ENCODE measurements at places on chromosomes 7 and 10.

- no peak for DNase-seq
Measured at GRCh38 chr7:34096198-34096651, 190.9 kb downstream of the BMPER start.

GRCh38 chr10:35208536-35208935 is 81.9 kb downstream of the CREM start:
- no peak for DNase-seq

DNA sequence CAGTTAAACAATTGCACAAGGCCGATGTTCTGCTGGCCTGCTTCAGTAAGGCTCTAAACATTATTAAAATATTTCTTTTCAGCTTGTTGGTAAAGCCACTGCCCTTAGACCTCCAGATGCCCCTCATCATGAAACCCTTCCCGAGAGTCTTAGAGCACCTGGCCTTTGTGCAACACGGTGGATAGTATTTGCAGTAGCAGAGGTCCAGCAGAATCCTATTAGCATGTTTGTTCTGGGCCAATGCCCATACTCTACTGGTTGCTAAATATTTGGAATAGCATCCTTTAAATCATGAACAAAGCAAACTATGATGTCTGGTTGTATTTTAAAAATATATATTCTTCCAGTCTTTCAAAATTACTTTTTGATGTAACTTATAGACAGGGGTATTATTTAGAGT is 584.6 kb downstream of the CNTNAP2 start:
- DNase-seq, result no peak

GRCh38 chr7:128920913-128921582 is 10.5 kb upstream of the KCP start:
- DNase-seq, result no peak

GRCh38 chr10:11578802-11579255 is 32.6 kb downstream of the USP6NL start:
- DNase-seq, result no peak

- no peak for DNase-seq
Measured at GRCh38 chr7:46774515-46774914, 807.4 kb downstream of the TNS3 start.

DNA sequence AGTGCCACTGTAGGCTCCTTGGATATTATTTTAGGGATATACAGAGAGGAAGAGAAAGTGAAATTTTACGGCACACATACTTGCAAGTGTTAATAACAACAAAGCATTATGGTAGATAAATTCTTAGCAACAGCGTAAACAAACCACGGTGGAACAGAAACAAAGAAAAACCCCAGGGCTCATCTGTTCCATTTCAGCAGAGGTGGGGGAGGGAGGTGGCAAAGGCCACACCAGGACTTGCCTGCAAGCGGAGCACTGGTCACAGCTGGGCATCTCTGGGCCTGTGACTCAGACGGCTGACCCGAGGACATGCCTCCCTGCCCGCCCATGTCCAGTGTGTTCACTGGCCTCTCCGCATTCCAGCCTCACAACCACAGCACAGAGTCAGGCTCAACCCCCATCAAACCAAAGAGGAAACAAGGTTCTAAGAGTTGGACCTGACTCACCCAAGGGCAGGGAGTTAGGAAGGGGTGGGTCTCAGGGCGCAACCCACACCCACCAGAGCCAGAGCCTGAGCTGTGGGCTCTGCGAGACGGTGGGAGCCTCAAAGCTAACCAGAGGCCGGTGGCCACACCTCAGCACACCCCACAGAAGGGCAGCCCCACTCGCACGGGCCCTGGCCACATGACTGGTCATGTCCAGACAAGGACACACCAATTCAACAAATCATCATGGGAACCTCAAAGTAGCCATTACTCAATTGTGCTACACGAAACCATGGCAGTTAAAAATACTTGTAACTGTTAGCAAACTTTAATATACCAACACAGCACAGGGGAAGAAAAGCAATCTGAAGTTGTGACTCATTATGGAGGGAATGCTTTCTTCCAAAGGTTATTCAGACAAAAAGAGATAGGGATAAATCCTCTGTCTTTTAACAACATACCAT is 10.7 kb downstream of the ESYT2 start:
- peak; percentile 90 for DNase-seq

- DNase-seq, result no peak
Measured at GRCh38 chr10:51086710-51087109, 12.4 kb downstream of the PRKG1 start.

GRCh38 chr10:15588151-15588550 is 131.6 kb downstream of the ITGA8 start:
- no peak for DNase-seq

GRCh38 chr10:24382979-24383663 is 174.2 kb downstream of the KIAA1217 start:
- DNase-seq, result peak; percentile 82

GRCh38 chr10:31679936-31680335 is 248.7 kb downstream of the ARHGAP12 start:
- DNase-seq, result no peak

GRCh38 chr10:86261941-86262687 is 104.5 kb downstream of the GRID1 start:
- DNase-seq, result peak; percentile 34

DNA sequence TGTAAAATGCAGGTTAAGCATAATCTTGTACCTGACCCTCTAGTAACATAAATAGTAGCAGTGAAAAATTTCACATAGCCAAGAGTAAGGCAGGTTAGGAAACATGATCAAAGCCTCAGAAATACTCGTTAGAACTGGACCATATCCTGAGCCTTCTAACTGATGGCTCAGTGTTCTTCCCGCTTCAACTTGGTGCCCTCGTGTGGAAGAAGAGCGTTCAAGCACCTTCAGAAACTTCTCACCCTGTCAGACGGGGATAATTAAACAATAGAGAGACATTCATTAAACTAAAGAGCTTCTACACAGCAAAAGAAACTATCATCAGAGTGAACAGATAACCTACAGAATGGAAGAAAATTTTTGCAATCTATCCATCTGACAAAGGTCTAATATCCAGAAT is 124.5 kb downstream of the MYOF start:
- peak; percentile 42 for DNase-seq

DNA sequence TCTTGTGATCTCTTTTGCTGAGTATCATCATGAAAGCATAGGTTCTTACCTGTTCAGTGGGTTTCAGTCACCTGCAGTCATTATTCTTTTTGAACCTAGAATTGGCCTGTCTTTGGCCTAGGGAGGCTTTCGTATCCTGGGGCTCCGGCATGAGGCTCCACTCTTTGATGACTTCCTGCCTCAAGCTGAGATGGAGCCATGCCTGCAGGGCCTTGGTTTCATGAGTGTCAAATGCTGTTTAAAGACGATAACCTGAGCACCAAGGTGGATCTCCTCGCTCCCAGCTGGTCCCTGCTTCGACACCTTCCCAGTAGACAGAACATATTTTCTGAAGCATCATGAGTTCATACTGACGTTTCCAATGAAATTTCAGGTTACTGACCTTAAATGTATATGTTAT is 597.8 kb upstream of the FOXK1 start:
- DNase-seq, result no peak

DNA sequence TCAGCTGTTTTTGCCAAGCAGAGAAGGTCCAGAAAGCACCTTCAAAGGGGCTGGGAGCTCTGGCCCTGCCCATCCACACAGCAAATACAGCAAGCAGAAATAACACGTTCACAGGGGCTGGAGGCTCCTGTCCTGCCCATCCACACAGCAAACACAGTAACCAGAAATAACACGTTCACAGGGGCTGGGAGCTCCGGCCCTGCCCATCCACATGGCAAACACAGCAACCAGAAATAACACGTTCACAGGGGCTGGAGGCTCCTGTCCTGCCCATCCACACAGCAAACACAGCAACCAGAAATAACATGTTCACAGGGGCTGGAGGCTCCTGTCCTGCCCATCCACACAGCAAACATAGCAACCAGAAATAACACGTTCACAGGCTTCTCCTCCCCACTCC is 558.1 kb downstream of the PTPRN2 start:
- DNase-seq, result peak; percentile 14

- no peak for DNase-seq
Measured at GRCh38 chr7:110541962-110542361, 549.0 kb upstream of the LRRN3 start.

DNA sequence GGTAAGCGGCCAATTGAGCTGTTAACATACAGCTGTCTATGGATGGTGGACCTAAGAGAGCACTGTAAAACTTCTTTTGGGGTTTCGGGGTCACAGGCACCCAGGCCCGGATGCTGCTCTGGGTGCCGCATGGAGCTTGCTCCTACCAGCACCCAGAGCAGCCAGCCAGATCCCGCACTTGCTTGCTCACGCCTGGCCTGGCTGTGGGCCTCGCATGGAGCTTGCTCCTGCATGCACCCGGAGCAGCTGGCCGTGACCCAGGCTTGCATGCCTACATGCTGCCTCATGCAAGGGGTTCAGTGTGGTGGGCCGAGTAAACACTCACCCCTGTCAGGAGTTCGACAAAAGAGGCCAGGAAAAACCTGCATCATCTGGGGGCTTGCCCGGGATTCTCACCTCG is 896.9 kb downstream of the SORCS1 start:
- no peak for DNase-seq

DNA sequence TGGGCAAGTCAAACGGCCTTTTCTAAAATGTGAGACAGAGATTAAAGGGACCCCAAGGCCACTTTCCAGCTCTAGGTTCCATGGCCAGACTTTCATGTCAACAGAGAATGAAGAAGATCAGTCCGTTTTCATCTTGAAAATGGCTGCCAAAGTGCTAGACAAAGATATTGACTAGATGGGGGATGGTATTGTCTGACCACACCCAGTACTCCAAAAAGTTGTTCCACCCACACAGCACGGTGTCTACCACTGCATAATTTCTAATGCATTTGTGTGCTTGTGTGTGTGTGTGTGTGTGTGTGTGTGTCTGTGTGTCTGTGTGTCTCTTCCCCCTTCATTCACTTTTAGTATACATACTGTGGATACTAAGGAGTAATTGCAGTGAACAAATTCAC is 1.3 kb downstream of the COL1A2 start:
- peak; percentile 11 for DNase-seq

GRCh38 chr10:43160921-43161255 is 22.6 kb downstream of the CSGALNACT2 start:
- no peak for DNase-seq

DNA sequence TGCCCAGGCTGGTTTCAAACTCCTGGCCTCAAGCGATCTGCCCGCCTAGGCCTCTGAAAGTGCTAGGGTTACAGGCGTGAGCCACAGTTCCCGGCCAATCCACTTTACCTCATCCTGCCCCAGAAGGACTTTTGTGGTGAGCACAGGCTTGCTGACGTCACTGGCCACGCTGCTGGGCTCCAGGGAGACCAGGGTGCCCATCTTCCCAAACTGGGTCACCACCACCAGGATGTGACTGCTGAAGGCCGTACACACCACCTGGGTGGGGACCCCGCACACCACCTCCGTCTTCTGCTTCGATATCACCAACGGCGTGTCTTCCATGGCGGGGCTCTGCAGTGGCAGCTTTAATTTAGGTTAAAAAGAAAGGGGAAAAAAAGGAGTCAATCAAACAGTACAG is 816 bp downstream of the PSMG3 start:
- DNase-seq, result peak; percentile 30

- DNase-seq, result no peak
Measured at GRCh38 chr7:88500131-88500530, 193.4 kb upstream of the STEAP4 start.

GRCh38 chr7:45962861-45963260 is 41.8 kb upstream of the IGFBP3 start:
- DNase-seq, result no peak

- DNase-seq, result peak; percentile 33
Measured at GRCh38 chr10:114708717-114709335, 50.8 kb upstream of the ABLIM1 start.

DNA sequence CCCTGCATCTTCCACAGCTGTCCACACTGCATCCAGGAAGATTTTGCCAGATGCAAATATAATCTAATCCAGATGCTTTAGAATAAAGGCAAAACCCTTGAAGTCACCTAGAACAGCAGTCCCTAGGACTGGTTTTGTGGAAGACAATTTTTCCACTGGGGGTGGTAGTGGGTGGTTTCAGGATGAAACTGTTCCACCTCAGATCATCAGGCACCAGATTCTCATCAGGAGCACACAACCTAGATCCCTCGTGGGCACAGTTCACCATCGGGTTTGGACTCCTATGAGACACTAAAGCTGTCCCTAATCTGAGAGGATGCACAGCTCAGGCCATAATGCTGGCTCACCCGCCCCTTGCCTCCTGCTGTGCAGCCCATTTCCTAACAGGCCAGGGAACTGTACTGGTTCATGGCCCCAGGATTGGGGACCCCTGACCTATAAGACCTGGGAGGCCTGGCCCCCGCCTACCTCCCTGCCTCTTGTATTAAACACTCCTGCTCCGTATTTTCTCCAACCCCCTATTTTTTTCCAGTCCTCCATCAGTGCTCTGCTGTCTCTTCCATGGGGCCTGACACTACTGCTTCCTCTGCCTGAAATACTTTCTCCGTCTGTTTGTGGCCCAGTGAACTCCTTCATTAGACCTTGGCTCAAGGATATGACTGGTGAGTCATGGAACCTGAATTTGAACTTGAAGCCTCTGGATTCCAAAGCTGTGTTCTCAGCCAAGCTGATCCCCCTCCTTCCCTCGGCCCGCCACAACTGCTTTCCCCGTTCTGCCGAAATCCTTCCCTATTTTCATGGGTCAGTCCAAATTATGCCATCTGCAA is 79.9 kb upstream of the RHEB start:
- peak; percentile 51 for DNase-seq

DNA sequence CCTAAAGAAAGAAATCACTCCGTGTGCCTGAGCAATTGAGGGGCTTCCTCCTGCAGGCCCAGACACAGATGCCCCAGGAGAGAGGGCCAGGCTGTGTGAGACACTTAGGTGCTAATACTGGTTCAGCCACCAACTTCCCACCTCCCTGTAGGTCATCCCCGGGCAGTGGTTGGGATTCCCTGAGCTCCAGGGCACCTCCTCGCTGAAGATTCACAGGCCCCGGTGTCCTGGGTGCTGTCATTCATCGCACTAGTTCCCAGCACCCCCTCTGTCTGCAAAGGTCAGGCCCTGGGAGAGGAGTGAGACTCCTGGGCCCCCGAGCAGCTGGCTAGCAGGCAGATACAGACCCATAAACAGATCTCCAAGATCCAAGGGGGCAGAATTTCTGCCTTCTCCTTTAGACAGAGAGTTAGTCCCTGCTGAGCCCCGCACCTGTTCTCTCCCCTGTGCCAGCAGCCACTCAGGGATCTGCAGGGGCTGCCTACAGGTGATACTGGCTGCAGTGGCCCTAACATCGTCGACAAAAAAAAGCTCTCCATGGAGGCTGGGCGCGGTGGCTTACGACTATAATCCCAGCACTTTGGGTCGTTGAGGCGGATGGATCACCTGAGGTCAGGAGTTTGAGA is 38.2 kb upstream of the GTF2I start:
- DNase-seq, result no peak

DNA sequence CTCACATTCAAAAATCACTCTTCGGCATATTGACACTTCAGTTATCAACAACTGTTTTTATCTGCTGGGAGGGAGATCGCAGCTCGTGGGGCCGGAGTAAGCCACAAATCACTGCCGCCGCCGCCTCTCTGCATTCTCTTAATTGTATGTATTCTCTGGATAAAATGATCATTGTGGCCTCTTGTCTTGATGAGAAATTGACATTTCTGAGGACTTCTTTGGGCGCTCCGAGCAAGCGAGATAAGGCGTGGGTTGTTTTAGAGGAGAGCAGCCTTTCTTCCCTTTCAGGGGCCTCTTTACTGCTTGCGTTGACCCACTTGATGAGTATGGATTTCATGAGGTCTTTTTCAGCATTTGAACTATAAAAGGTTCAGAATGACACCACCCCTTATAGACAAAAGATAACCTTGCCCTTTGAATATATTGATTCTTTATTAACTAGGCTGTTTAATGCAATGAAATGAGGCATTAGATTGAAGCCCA is 130.6 kb downstream of the EBF3 start:
- no peak for DNase-seq

Data from small intestine (tissue), 16 donors.